ENCODE measurements at places on chromosomes 1 and 21. TPM values are rescaled to one million over a fixed set of nuclear protein-coding genes. Genes with fewer than 3 reads are reported as not detected.

OLIG2 gene
- not detected for total RNA-seq

TENT5C gene
- not detected for total RNA-seq

LRRC71 gene
- not detected for total RNA-seq

PROX1 gene
- total RNA-seq: 6.7 TPM

DRAXIN gene
- 0.53 TPM for total RNA-seq

PDPN gene
- 0.99 TPM for total RNA-seq

DNASE2B gene
- not detected for total RNA-seq

UBASH3A gene
- not detected for total RNA-seq

AMPD1 gene
- total RNA-seq: 8.1 TPM

RHBDL2 gene
- total RNA-seq: not detected

ADAMTS1 gene
- 23.0 TPM for total RNA-seq

RPTN gene
- 1.9 TPM for total RNA-seq

FAM72C gene
- 0.96 TPM for total RNA-seq

CHD5 gene
- 0.10 TPM for total RNA-seq

CHRM3 gene
- total RNA-seq: 1.8 TPM

CRP gene
- total RNA-seq: not detected
